ENCODE measurements at places on chromosomes 7 and 10.

DNA sequence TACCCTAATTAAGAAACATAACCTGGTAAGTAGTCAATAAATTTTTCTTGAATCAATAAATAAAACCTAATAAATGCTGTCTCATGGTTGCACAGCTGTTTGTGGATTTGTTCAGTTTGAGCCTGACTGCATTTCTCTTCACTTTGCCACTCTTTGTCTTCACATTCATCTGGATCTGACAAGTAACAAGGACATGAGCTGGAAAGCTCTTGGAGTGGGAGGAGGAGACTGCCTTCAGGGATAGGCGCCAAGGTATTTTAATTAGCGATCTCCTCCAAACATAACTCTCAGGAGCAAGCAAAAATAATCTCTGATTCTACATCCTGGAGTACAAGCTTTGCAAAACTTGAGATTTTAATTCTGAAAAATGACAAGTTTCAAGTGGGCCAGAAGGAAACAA lies 251.0 kb downstream of the BMPER start:
- no peak for DNase-seq

- no peak for DNase-seq
Measured at GRCh38 chr10:100939763-100940344, 27.1 kb downstream of the SLF2 start.

DNA sequence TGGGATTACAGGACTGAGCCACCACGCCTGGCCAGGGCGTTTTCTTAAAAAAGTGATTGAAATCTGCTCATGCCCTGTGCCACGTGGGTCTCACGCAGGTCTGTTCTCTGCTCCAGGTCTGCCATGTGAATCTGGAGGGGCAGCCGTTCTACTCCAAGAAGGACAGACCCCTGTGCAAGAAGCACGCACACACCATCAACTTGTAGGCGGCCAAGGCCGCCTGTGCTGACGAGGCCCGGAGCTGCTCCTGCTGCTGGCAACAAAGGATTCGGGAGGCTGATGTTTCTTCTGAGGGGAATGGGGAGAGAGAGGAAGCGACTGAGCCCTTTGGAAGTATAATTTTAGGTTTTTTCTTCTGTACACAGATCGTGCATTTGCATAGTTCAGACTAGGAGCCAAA lies 23.6 kb upstream of the BMPR1A start:
- DNase-seq = no peak

GRCh38 chr10:36817898-36818297 lies 307.5 kb upstream of the ANKRD30A start:
- DNase-seq = no peak

- no peak for DNase-seq
Measured at GRCh38 chr10:27723436-27723835, 22.2 kb downstream of the MKX start.

DNA sequence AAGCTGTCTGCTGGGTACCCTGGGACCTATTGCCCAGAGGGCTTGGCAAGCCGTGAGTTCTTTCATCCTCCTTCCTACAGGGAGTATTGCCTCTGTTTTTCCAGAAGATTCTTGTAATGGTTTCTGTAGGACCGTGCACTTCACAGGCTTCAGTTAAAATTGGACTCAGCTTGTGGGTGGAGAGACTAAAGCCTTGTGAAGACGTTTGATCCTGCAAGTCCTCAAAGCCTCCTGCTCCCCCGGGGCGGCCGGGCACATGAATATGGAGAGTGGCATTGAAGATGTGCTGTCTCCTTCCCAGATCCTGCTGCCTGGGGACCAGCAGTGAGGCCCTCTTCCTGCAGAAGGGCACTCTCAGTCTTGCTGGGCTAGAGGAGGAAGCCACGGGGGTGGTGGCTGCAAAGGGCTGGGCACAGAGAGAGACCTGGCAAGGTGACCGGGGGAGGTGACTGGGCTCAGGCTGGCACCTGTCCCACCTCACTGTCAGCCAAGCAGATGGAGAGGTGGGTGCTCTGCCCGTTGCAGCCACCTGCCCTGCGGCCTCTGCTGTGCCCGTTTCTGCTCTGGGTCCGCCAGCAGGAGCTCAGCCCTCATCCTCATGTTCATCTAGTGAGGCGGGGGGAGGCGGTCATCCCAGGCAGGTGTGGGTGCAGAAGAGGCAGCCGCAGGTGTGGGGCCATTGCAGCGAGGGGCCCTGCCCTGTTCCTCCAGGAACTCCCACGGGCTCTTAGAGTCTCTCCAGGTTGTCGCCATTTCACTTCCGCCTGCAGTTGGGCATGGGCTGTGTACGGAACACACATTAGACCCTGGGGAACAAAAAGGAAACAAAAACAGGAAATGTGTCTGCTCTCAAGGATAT lies 55.7 kb downstream of the TMEM209 start:
- no peak for DNase-seq

DNA sequence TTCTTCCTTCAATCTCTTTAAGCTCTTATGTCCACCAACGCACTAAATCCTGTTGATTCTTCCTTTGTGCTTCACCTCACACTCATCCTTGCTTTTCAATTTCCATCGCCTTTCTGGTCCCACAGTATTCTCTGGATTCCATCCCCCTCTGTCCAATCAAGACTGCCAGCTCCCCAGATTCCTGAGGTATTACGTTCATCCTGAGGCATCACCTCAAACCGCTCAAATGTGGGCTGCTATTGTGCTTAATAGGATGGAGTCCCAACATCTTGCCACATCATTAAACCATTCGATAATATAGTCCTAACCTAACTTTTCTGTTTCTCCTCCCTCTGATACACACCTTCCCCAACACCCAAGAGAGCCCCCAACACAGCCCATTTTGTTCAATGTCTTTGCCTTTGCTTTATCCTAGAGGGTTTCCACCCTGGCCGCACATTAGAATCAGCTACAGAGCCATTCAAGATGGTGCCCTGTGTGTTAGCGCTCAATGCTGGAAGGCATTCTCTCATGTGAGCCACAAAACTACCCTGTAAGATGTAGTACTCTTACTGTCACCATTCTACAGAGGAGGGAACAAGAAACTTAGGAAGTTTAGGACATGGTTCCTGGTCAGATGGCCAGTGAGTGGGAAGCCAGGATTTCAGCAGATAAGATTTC lies 79.5 kb upstream of the LEP start:
- no peak for DNase-seq

DNA sequence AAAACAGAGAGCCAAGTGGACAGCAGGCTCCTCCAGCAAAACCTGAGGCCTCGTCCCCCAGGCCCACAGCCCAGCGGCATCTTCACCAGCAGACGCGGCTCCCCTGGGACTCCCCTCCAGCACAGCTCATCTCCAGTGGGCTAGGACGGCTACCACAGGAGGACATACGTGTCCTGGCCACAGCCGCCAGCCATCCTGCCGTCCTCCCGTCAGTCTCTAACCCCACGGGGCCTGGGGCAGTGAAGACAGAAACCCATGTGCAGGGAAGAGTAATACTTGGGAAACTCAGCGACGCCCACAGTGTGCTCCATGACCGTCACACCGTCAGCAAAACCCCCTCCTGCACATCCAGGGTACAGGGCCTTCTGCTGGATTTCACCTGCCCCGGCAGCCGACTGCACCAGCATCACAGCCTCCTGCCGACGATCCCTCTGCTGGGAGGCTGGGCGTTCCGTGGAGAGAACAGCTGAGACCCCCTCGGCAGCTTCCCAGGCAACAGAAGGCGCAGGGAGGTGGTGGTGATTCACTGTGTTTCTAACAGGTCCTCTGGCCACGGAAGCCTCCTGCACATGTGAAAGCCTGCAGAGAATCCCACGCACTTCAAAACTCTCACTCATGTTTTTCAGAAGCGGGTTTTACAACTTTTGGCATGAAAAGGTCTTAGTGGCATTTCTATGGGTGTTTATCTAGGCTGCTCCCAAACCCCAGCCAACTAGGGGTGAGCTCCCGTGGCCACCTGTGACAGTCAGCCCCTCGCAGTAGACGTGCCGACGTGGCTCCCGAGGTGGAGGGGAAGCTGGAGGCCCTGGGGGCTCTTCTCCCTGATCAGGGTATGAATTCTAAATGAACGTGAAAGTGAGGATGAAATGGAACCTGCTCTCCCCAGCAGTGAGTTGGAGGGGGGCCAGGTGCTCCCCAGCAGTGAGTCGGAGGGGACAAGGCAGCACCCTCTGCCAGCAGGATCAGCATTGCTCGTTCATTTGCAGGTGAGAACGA lies 513.5 kb downstream of the PTPRN2 start:
- DNase-seq = no peak

DNA sequence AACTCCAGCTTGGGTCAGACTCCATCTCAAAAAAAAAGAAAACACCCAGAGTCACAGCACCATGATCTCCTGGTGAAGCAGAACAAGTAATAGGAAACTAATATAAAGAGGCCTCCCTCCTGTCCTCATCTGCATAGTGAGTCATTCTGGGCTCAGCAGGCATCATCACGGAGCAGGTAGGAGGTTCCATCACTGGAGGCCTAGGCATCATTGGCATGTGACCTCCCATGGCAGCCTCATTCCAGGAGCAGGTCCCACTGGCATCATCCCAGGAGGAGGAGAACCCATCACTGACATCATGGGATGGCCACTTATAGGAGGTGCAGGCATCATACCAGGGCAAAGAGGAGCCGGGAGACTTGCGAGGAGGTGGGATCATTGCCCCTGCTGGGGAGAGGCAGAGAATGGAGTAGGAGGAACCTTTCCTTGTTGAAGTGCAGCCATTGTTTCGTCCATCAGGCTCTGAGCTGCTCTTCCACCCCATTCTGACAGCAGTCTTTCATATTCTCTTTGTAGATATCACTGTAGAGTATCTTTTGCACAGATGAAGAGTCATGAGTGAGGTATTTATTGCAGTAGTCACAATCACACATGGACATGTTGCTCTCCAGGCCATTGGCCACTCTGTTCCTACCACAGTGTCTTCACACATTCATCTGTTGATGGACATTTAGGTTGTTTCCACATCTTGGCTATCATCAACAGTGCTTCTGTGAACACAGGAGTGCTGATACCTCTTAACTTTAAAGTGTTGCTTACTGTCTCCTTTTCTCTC lies 73.8 kb downstream of the OSBPL3 start:
- no peak for DNase-seq

GRCh38 chr7:92750447-92750839 lies 85.9 kb downstream of the CDK6 start:
- no peak for DNase-seq

GRCh38 chr7:2700141-2700850 lies 12.3 kb downstream of the AMZ1 start:
- no peak for DNase-seq

DNA sequence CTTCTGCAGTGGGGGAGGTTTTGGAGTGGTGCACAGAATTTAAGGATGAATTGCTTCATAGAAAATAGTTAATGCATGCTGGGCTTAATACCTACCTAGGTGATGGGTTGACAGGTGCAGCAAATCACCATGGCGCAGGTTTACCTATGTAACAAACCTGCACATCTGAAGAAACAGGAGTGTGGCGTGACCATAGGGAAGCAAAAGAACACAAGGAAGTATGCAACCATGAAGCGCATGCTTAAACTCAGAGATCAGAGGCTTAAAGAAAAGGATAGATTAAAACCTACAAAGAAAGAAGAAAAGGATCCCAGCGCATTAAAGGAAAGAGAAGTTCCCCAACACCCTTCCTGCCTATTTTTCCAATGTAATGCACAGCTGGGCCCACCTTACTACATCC lies 22.0 kb downstream of the CCDC126 start:
- DNase-seq = no peak

DNA sequence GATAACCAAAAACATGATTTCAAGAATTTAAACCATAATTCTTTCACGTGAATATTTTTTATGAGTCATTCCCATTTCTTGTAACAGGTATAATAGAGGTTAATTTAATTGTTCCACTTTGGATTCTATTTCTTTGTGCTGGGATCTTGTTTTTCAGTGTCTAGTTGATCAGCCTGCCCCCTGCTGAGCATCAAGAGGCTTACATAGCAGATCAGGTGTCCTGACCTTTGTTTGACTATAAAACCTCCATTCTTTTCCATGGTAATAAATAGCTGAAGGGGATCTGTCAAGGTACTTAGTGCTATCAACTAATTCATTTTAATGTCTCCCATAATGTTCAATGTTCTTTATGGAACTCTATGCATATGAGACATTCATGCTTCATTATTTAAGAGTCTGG lies 4.9 kb downstream of the COL17A1 start:
- no peak for DNase-seq

- DNase-seq = no peak
Measured at GRCh38 chr7:29424295-29424983, 139.2 kb upstream of the PRR15 start.

- DNase-seq = no peak
Measured at GRCh38 chr10:93235686-93236085, 162.0 kb downstream of the CYP26A1 start.

- DNase-seq = no peak
Measured at GRCh38 chr7:149616898-149617297, 119.3 kb upstream of the ZNF746 start.

GRCh38 chr10:128036746-128037543 lies 89.3 kb downstream of the MKI67 start:
- DNase-seq = no peak

- DNase-seq = no peak
Measured at GRCh38 chr7:80790877-80791276, 128.0 kb downstream of the SEMA3C start.

- no peak for DNase-seq
Measured at GRCh38 chr10:8511026-8511425, 456.5 kb downstream of the GATA3 start.

GRCh38 chr7:28958235-28958979 lies at the start of gene TRIL:
Gene TRIL (minus strand): TSS chr7:28958330. CDS start chr7:28958046, 284 bp downstream.
- DNase-seq = no peak

DNA sequence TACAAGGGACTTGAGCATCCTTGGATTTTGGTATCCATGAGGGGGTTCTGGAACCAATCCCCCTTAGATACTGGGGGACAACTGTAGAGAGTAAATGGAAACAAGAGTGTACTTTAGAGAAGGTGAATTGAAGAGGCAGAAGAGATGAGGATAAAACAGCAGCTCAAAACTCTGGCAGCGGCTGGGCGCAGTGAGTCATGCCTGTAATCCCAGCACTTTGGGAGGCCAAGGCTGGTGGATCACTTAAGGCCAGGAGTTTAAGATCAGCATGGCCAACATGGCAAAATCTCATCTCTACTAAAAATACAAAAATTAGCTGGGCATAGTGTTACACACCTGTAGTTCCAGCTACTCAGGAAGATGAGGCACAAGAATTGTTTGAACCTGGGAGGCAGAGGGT lies 218.7 kb downstream of the GALNT17 start:
- DNase-seq = no peak

DNA sequence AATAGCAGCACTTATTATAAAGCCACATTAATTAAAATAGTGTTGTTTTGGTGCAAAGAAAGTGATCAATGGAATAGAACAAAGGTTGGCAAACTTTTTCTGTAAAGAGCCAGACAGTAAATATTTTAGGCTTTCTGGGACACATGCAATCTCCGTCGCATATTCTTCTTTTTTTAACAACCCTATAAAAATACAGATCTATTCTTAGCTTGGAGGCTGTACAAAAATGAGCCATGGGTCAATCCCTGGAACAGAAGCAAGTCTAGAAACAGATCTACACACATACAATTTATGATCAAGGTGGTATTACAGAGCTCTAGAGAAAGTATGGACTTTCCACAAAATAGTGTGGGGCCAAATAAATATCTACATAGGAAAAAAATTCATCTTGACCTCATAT lies 71.8 kb downstream of the ARHGAP21 start:
- no peak for DNase-seq

DNA sequence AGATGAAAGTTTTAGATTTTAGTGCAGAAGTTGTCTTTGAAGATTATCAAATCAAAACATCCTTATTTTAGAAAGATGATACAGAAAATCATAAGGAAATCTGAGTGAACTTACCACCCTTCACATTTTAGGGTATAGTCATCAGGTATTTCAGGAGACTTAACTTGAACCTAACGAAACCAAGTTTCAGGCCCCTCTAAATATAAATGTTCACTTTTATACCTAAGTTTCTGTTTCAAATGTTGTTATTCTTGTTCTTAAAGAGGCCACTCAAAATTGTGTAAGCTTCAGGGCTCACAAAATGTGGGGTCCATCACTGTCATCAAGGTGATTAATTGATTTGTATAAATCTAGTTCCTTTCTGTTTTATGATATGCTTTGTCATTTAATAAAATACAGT lies 216.2 kb downstream of the KIAA1217 start:
- no peak for DNase-seq

All from naive thymus-derived CD4-positive, alpha-beta T cell (primary cell).